Umbilical cord (tissue), 2 donors: ENCODE measurements at places on chromosomes 5 and 9. TPM values are rescaled to one million over a fixed set of nuclear protein-coding genes. Genes with fewer than 3 reads are reported as not detected.

Gene TMC1
- total RNA-seq, result 0.96 TPM

Gene CKMT2
- total RNA-seq, result 0.48 TPM

Gene BHMT2
- total RNA-seq, result 18.3 TPM

Gene TRIM7
- total RNA-seq, result 2.2 TPM

Gene TAF11L4
- not detected for total RNA-seq

Gene ZNF300
- 6.3 TPM for total RNA-seq

Gene NR4A3
- total RNA-seq, result 7.7 TPM

Gene SOHLH1
- not detected for total RNA-seq

Gene SCGB3A2
- total RNA-seq, result not detected

Gene BARHL1
- not detected for total RNA-seq

Gene TTLL11
- total RNA-seq, result 8.9 TPM
